ENCODE measurements at places on chromosomes 7 and 10.

DNA sequence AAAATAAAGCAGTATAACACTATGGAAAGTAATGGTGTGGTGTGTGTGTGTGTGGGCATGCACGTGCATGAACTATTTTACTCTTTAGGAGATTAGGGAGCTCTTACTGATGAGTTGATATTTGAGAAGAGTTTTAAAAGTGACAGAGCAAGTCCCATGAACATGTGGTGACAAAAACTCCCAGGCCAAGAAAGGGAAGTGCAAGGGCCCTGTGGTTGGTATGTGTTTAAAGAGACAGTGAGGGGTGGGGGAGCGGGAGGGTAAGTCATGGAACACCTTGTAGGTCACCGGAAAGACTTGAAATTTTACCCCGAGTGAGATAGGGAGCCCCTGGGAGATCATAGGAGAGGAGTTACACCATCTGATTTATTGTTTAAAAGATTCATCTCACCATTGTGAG lies 63.3 kb downstream of the AKR1B1 start:
- DNase-seq = no peak

- no peak for DNase-seq
Measured at GRCh38 chr7:142959202-142959601, 3.0 kb downstream of the KEL start.

- DNase-seq = no peak
Measured at GRCh38 chr7:135681762-135682161, 19.4 kb downstream of the STMP1 start.

GRCh38 chr10:107814865-107815487 lies 650.5 kb upstream of the SORCS1 start:
- DNase-seq = no peak

DNA sequence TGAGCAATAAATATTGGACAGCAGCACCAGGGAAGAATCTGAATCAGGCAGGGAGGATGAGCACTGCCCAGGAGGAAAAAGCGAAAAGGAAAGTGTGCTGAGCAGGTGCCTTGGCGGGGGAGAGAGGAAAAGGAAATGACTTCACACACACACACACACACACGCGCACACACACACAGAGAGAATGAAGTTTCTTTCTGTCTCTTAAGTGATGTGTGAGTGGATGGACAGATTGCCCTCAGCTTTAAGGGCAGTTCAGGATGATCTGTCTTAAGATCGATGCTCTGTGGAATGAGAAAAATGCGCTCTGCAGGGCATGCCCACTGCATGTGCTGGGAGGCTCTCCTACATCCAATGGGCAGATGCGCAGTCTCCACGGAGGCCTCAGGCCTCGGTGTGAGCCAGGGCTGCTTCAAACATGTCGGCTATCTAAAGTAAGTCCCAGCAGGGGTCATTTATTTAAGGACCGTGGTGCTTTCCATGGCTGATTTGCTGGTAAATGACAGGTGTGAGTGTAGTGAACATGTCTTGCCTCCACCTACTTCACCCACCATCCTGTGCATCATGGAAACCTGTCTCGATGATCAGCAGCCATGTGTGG lies 2.5 kb upstream of the ACBD5 start:
- DNase-seq = peak; percentile 85

DNA sequence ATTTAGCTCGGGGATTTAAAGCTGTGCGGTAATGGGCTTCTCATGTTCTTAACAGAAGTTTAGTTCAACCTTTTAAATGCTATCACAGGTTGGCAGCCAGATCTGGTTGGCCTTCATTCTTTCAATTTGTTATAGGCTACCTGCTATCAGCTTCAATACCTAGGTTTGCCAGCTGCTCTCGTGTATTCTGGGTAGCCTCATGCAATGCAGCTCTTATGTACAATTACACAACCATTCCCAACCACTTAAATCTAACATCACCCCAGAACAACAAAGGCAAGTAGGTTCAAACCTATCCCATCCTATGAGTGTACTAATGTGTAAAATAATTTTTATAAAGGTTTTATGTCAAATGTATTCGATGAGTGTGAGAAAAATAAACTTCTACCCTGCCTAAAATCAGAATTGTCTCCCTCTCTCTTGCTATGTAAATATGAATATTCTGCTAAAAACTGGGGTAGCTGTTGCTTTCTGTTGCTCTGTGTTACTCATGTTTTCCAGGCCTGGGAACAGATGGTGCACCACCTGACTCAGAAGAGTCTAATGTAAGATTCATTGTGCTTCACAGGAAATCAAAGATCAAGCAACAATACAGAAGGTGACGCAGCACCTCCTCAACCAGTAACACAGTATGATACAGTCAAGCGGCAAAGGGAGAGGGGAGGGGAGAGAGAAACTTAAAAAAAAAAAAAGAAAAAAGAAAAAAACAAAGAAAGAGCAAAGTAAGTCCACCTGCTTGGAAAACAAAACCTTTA lies 188.6 kb downstream of the ETV1 start:
- DNase-seq = peak; percentile 8

Data from activated CD4-positive, alpha-beta T cell treated with anti-CD3 and anti-CD28 coated beads, Interleukin-2, Interleukin-4, amounts not matched to agents 100 ng/mL and 50 ng/mL, durations not matched to agents 16 hours and 8 hours (primary cell).